ENCODE measurements at places on chromosomes 7 and 10.

GRCh38 chr10:28930514-28931495 lies 253.5 kb downstream of the BAMBI start:
- no peak for DNase-seq

- DNase-seq = no peak
Observed at GRCh38 chr7:4792537-4793126, 17.2 kb downstream of the AP5Z1 start.

GRCh38 chr10:101354328-101355071 lies 535 bp downstream of the BTRC start:
- no peak for DNase-seq

DNA sequence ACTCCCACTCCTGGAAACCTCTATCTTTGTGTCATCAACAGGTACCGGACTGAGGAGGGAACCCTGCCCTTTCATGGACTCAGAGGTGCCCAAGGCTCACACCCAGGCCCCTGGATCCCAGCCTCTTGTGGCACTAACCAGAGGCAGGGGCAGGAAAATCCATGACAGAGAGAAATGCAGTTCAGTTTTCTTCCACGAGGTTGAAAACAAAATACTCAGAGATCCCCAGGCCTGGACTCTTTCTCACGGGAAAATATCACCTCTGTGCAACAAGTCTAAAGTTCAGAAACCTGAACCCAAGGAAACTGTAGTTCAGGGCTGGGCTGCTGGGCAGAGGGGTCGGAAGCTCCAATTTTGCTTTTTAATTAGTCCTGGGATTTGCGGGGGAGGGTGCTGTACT lies 21.4 kb upstream of the OPN4 start:
- DNase-seq = no peak

DNA sequence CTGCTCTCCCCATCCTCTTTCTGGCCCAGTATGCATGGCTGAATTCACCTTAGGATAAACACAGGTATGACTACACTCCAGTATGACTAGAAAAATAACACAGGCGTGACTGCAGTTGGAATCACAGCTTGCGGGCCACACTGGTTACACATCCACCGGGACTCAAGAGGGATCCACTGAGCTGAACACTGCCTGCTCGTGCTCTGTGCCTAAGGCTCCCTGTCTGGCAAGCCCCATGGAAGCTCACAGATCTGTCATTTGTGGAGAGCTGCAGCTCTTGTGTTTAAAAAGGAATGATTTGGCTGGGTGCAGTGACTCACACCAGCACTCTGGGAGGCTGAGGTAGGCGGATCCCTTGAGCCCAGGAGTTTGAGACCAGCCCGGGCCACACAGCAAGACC lies 26.8 kb downstream of the VOPP1 start:
- no peak for DNase-seq

GRCh38 chr10:27482984-27483956 lies 20.8 kb upstream of the RAB18 start:
- DNase-seq = no peak

DNA sequence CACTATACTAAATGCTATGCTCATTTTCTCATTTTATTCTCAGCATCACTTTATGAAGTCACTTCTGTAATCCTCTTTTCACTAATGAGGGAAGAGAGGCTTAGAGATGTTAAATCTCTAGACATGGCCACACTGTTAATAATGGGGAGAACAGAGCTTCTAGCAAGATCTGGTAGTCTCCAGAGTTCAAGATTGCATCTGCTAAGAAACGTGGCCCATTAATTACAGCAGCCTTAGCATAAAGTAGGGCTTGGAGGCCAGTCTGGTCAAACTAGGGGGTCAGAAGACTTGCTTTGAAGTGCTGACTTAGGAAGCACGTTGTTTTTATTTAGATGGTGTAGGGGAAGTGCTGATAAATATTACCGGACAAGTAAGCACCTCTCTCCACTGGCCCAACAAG lies 29.3 kb downstream of the ARL4A start:
- no peak for DNase-seq

DNA sequence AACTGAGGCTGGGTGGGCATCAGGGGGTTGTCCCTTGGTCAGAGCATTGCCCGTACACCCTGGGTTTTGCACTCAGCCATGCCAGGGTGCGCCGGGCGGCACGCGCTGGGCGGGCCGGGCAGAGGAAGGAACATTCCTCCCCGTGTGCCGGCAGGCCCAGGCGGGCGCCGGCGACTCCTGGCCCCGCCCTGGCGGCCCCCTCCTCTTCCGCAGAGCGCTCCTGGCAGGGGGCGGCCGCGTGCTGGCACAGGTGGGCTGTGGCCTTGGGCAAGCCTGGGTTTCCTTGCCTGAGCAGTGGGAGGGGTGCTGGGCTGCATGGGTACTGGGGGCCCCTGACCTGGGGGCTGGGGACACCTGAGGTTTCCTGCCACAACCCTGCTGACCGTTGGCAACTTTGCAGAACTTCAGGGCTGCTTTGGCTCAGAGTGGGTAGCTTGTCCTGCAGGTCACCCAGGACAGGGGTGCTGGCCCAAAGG lies 3.9 kb downstream of the LFNG start:
- no peak for DNase-seq

DNA sequence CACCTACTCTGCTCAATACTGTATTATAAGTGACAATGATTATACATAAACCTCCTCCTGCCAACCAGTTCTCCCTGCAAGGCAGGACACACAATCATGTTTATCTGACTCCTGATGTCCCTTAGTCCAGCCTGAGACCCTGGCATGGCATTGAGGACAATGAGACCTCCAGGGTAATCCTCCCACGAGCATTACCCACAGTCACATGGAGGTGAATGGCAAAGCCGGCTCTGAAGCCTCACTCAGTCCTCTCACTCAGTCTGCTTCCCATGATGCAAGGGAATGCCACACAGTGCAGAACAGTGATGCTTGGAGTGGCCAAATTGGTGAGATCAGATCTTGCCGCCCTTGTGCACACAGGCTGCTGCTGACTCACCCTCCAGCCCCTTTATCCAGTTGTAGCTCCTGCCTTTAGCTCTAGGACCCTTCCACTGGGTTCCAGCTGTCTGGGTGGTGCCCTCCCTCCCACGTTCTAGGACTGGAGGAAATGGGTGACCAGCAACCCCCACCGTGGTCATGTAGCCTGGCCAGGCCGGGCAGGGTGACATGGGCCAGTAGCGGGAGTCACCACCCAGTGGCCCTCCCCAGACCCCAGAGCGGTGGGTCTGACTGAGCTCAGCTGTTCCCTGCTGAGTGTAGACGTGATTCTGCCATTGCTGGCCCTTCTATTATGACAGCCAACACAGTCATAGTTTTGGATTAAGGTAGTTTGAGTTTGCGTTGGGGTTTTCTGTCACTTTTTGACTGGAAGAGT lies 5.5 kb upstream of the ADCY1 start:
- no peak for DNase-seq

- DNase-seq = no peak
Observed at GRCh38 chr10:87503401-87503800, 1.3 kb upstream of the MINPP1 start.

DNA sequence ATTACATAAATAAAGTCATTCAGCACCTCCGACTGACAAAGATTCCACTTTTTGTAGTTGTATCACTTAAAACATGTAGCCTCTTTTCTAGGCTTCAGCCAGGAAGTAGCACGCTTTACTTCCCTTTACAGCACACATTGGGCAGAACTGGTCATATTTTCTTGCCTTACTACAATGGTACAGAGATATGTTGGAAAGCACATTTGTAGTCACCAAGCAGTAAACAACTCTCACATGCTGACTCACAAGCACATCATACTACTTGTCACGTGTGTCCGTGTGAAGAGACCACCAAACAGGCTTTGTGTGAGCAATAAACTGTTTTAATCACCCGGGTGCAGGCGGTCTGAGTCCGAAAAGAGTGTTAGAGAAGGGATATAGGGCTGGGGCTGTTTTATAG lies 1071.8 kb downstream of the DNAJB9 start:
- no peak for DNase-seq

DNA sequence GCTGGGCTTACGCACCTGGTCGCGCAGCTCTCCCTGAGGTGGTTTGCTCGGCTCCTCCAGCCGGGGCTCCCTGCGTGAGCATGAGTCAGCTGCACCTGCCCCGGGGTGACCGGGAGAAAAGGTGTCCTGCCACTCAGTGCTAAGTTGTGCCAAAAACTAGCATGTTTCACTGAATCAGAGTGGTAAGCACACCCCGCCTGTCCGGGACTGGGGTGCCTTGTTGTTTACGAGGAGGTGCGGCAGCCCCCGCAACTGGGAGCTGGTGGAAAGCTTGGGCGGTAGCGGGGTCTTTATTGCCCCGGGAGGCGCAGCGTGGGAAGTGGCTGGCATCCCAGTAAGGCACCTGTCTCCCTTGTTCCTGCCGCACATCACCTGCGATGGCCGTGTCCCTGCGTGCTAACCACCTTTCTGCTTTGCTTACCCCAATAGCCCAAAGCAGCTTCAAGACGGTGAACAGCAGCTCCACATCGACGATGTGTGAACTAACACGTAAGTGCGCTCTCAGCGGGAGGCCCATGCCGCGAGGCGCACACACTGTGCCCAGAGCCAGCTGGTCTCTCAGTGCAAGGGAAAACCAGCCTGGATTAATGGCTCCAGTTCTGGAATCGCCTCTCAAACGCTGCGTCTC lies 506.6 kb upstream of the FOXK1 start:
- DNase-seq = no peak

GRCh38 chr7:106367018-106367420 lies 82.2 kb upstream of the NAMPT start:
- DNase-seq = no peak

DNA sequence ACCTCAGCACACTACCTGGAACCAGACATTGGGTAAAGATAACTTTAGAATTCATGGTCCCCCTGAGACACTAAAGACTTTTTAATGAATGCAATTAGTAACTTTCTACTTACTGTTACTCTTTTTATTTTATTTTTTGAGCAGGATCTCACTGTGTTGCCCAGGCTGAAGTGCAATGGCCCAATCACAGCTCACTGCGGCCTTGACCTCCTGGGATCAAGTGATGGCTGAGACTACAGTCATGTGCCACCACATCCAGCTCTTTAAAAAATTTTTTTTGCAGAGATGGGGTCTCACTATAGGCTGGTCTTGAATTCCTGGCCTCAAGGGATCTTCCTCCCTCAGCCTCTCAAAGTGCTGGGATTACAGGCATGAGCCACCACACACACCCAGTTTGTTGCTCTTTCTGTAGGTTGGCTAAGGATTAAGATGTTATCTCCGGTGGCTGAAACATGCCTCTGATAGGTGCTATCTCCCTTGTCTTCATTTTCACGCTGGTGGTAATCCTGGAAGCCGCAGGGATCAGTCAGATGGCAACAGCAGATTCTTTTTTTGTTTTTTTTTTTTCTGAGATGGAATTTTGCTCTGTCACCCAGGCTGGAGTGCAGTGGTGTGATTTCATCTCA lies 128.3 kb downstream of the TCF7L2 start:
- DNase-seq = no peak

DNA sequence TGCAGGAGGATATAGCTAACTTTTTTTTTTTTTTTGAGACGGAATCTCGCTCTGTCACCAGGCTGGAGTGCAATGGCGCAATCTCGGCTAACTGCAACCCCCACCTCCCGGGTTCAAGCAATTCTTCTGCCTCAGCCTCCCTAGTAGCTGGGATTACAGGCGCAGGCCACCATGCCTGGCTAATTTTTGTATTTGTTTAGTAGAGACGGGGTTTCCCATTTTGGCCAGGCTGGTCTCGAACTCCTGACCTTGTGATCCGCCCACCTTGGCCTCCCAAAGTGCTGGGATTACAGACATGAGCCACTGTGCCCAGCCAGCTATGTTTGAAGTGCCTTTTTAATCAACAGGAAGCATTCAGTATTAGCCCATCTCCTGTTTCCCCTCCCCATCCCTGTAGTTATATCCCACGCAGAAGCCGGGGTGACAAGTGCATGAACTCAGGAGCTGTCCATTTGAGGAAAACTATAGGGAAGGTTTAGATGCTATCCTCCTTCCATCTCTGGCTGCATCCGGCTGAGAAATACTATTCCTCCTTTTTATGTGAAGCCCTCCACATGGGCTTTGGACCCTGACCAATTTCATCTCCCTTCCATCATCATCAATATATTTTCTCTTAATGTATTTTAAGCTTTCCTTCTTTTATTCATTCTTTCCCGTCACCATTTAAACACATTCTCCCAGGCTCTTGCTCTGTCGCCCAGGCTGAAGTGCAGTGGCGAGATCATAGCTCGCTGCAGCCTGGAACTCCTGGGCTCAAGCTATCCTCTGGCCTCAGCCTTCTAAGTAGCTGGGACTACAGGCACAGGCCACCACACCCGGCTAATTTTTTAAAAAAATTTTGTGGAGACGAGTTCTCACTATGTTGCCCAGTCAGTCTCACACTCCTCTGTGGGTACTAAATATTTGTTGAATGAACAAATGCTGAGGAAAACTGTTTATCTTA lies 1.3 kb upstream of the POT1 start:
- DNase-seq = no peak

DNA sequence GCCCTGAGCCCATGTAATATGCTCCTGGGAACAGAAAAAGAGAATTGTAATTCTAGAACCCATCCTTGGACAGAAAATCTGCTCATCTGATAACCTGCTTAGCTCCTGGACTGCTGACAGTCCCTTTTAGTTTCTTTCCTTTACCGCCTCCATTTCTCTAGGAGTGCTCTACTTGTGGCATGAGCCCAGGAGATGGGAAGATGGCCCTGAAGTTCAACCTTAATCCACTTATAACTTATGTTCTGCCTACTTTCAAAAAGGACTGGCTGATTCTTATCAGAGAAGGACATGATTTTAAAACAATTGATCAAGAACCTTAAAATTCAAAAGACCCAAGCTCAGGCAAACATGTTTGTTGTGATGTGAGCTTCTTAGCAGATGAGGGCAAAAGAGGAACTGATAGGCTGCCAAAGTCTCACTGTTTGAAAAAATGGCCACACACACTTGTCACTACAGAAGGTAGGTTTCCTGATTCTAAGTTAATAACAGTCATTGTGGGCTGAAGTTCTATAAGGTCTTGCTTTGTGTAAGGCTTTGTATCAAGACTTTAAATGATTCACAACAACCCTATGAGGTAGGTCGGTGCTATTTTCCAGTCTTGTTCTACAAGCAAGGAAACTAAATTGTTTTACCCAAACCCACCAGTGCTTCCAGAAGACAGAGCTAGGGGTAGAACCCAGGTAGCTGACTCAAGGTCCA lies 94.3 kb upstream of the AFAP1L2 start:
- DNase-seq = no peak

DNA sequence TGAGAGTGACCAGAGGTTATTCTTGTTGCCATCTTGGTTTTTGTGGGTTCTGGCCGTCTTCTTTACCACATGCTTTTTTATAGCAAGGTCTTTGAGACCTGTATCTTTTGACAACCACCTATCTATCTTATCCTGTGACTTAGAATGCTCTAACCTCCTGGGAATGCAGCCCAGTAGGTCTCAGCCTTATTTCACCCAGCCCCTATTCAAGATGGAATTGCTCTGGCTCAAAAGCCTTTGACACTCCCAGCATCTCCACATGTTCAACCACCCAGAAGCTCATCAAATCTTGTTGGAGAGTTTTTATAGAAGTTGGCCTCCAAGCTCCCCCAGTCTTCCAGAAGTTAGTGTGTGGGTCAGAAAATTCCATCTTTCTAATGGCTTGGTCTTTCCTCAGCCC lies 464.3 kb upstream of the NRP1 start:
- no peak for DNase-seq
